ENCODE measurements at places on chromosomes 11 and 22.

- no peak for DNase-seq
Measured at GRCh38 chr11:74403607-74404321, 5.5 kb upstream of the PGM2L1 start.

GRCh38 chr11:60515144-60515855, at the start of gene MS4A13:
Gene MS4A13 (plus strand): TSS chr11:60515392. CDS start chr11:60518084, 2,692 bp downstream.
- DNase-seq, result no peak

- DNase-seq, result peak; percentile 29
Measured at GRCh38 chr22:18091916-18092526, 14.2 kb downstream of the PEX26 start.

GRCh38 chr22:42560381-42560780, 6.6 kb downstream of the SERHL2 start:
- no peak for DNase-seq

DNA sequence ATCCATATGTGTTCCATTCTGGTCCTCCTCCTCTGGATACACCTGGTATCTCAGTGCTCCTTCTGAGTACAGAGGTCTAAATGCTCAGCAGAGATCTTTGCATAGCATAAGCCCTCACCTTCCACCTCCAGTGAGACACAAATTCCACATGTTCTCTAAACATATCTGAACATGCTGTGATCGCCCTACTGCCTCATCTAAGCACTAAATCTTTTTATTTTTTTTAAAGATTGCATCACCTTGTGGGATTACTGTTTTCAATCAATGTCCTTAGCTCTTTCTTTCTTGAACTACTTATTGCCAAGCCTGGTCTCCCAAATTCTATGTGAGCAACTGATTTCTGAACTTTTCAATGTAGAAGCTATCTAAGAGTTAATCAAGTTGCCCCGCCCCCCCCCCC, 113.4 kb downstream of the TRPC6 start:
- DNase-seq, result no peak

DNA sequence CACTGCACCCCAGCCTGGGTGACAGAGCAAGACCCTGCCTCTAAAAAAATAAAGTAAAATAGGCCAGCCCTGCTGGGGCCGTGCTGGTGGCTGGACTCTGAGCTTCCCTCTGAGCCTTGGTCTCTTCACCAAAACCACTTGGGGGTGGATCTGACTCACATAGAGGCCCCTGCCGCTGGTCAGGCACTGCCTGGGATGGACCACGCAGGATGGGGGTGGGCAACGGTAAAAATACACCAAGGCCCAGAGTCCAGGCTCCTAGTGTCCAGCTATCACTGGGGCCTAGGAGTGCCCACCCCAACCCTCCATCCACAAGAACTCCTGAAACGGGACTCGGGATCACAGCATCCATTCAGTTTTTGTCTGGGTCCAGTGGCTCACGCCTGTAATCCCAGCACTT, 12.3 kb upstream of the UPK3A start:
- no peak for DNase-seq

- DNase-seq, result no peak
Measured at GRCh38 chr22:35684732-35685131, 32.9 kb upstream of the APOL5 start.

GRCh38 chr22:24951942-24952836, at the start of gene KIAA1671:
Gene KIAA1671 (plus strand): TSS chr22:24952716. CDS start chr22:25028000, 75,284 bp downstream.
- DNase-seq, result peak; percentile 29

GRCh38 chr11:7538031-7538430, 24.2 kb downstream of the PPFIBP2 start:
- DNase-seq, result no peak

GRCh38 chr11:67666676-67667489, 7.5 kb downstream of the ALDH3B2 start:
- DNase-seq, result no peak

- no peak for DNase-seq
Measured at GRCh38 chr11:46674463-46675287, 25.7 kb downstream of the ARHGAP1 start.

DNA sequence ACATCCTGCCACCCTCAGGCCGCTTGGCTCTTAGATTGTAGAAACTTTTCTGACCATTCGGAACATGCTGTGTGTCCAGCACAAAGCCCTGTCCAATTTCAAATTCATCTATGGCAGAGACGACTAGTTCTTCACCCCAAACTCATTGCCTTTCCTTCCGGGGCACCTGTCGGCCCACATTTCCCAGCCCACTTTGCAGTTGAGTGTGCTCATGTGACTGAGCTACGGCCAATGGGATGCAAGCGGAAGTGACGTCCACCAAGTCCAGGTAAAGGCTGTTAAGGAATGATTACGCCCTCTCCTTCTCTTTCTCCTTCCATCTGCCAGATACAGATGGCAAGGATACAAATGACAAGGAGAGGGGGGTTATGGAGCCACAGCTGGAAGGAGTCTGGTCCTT, 32.5 kb downstream of the SYT13 start:
- DNase-seq, result no peak

- DNase-seq, result no peak
Measured at GRCh38 chr11:1830004-1830321, 4.8 kb upstream of the SYT8 start.

DNA sequence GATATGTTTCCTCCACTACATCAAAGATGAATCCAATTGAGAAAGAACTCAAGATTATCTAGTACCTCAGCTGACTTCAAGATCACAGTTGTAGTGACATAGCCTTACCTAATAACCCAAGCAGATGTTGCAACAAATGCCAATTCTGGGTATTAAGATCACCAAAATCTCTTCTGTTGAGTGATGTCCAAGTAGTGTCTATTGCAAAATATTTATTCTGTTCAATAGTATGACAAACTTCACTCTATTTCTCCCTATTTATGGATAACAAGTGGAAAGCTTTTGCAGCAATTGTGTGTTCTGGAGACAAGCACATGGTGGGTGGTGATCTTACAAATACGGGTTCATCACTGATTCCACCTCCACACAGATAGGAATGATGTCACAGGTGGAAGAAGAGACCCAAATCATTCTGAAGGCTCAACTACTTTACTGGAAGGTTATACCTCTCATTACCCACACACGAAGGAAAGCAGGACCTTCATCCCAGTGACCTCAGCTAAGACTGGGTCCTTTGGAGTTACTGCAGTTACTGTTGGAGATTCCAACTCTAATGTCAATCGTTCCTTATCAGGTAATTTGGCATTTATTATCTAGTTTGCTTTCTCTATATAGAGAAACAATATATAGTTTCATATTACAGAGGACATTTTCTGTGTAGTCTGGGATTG, 72.0 kb downstream of the CD44 start:
- no peak for DNase-seq

- no peak for DNase-seq
Measured at GRCh38 chr22:31869739-31870138, 74.6 kb upstream of the YWHAH start.

DNA sequence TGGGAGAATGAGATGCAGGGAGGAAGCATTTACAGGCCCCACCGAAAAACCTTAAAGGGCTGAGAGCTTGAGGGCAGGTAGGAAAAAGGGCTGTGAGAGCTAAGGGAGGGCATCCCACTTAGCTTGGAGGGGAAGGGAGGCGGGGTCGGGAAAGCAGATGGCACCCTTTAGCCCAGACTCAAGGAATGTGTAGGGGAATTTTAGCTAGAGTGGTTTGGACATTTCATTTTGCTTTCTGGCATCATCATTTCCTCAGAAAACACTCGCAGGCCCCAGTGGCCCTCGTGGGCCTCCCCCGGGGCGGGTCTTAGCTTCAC, 846 bp upstream of the STIM1 start:
- DNase-seq, result no peak

DNA sequence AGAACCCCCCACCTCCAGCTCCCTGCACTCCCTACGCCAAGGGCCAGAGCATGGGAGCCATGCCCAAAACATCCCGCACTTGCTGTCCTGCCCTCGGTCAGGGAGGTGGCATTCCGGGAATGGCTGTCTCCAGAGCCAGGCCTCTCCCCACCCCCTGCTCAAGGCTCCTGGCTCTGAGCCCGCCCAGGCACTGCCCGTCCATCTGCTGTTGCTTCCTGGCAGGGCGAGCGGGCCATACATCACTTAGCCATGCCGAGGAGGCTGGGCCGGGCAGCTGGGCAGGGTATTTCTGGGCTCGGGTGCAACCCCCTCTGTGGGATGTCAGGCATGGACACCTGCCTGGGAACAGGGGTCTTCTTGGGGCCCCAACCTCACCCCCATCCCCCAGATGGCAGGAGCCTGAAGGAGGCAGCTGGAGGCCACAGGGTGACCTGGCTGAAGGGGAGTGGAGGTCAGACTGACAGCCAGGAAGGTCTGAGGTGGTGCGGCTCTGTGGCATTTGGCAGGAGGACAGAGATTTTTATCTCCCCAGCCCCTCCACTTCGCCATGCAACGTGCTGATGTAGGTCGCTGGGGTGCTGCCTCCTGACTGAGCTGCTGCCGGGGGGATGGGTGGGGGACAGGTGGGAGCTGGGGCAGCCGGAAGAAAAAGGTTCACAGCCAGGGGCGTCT, 8.7 kb upstream of the CABP7 start:
- no peak for DNase-seq

GRCh38 chr11:2797741-2798361, 87.7 kb downstream of the CDKN1C start:
- no peak for DNase-seq

GRCh38 chr11:58047818-58048217, 17.1 kb downstream of the OR6Q1 start:
- no peak for DNase-seq

GRCh38 chr11:46451759-46452158, 60.2 kb upstream of the CHRM4 start:
- DNase-seq, result no peak

- DNase-seq, result no peak
Measured at GRCh38 chr11:44605965-44606364, 40.5 kb downstream of the CD82 start.

GRCh38 chr11:68659158-68659921, 25.0 kb upstream of the GAL start:
- no peak for DNase-seq

GRCh38 chr11:132621976-132622580, 910.2 kb downstream of the OPCML start:
- DNase-seq, result no peak

- no peak for DNase-seq
Measured at GRCh38 chr11:17001806-17002205, 12.4 kb downstream of the PLEKHA7 start.

GRCh38 chr22:43990044-43990443, 34.1 kb upstream of the PARVB start:
- no peak for DNase-seq

DNA sequence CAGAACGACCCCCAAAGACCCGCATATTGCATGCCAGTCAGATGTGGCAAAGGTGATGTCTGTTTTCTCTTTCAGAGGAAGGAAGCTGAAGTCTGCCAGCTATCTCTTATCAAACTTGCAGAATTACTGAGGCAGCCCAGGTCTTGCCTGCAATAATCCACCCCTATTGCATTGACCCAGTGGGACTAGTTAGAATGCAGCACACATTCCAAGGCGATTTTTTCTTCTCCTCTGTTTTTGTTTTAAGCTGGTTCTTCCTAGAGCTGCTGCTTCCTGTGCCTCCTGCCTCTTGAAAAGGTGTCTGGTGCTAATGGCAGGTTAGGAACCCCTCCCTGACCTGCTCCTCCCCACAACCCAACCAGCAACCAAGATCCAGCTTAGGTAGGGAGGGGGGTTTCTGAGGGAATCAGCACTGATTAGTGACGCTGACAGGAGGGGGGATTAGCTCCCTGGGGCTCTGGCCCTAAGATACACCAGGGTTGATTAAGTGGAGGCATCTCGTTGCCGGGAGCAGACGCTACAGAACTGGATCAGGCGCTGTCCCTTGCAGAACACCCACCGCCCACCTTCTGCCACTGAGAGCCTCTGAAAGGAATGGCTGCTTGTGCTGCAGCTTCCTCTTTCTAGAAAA, 2.8 kb downstream of the NTM start:
- no peak for DNase-seq

GRCh38 chr22:24357547-24357946, 69.9 kb upstream of the ADORA2A start:
- DNase-seq, result no peak

- no peak for DNase-seq
Measured at GRCh38 chr22:37927637-37927936, 21.5 kb downstream of the MICALL1 start.

- DNase-seq, result no peak
Measured at GRCh38 chr22:20809538-20810185, 35.7 kb downstream of the SERPIND1 start.

GRCh38 chr22:35043252-35043933, 22.6 kb upstream of the ISX start:
- DNase-seq, result no peak

- DNase-seq, result no peak
Measured at GRCh38 chr11:57155838-57156607, 25.7 kb upstream of the LRRC55 start.

GRCh38 chr11:24295360-24295759, 201.5 kb upstream of the LUZP2 start:
- no peak for DNase-seq

DNA sequence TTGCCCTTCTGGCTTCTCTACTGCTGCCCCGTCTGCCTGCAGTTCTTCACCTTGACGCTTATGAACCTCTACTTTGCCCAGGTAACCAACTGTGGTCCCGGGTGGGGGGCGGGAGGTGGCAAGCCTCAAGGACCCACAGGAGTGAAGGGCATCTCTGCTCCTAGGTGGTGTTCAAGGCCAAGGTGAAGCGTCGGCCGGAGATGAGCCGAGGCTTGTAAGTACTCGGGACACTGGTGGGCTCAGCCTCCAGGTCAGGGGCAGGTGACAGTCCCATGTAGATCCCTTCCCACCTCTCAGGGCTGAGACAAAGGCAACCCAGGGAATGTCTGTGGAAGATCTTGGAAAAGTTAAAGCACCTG, 1.1 kb downstream of the GPR137 start:
- DNase-seq, result no peak

DNA sequence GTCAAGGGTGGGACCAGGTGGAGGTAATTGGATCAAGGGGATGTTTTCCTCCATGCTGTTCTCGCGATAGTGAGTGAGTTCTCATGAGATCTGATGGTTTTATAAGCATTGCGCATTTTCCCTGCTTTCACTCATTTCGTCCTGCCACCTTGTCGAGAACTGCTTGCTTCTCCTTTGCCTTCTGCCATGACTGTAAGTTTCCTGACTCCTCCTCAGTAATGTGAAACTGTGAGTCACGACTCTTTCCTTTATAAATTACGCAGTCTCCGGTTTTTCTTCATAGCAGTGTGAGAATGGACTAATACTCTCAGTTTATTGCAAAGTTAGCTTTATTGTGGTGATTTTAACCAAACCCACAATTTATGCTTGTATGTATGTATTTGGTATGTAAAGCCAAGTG, 878.5 kb upstream of the ANO3 start:
- DNase-seq, result no peak

- no peak for DNase-seq
Measured at GRCh38 chr22:29311464-29312217, 3.9 kb downstream of the RASL10A start.

GRCh38 chr11:62124186-62125113, 639 bp downstream of the INCENP start:
- DNase-seq, result no peak

GRCh38 chr22:26435327-26436093, 6.5 kb downstream of the ASPHD2 start:
- no peak for DNase-seq

DNA sequence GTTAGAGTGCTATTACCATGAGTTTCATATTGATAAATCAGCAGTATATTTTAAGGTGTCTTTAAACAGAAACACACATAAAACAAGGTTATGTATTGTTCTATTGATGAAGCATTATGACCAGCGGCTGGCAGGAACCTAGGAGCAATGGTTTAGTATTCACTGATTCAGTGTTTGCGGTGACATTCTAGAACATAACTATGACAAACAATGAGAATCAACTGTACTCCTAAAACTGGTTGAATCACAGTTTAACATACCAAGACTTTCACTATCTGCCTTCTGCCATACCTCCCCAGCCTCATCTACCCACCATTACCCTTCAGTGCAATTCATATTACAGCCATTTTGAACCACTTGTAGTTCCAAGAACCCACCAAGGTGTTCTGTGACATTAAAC, 8.8 kb downstream of the HOATZ start:
- DNase-seq, result no peak

Data from SW 1271 (cell line).